Large intestine (tissue), 12 donors: ENCODE measurements at places on chromosomes 12 and 14.

DNA sequence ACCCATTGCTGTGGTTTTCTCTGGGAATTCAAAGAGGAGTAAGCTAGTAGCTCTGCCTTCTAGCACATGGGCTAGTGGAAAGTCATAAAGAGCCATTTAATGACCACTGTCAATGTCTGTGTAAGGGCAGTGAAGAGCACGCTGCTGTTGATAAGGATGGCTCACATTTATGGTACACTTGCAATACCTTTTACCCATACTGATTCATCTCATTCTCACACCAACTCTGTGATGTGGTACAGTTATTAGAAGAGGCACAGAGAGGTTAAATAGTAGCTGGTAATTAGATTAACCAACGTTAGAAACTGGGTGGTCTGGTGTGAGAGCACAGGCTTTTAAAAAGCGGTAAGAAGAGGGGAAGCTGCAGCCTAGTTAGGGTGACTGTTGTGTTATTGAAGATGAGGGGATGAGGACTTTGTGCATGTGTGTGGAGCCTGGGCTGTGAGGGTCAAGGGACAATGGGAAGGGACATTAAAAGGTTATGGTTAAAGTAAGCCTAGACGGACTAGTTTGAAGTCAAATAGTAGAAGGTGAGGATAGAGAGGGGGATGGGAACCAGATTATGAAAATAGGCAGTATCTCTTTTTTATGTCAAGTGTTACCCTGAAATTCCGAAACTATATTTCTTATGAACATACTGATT, 25.2 kb downstream of the RASSF3 start:
- H3K27ac ChIP-seq = no peak overlapping the region
- no peaks in the 10 kb centered on the region for H3K27me3 ChIP-seq
- no peak overlapping the region for H3K4me3 ChIP-seq
- no peaks in the 10 kb centered on the region for H3K36me3 ChIP-seq
- DNase-seq = no peak
- H3K4me1 ChIP-seq = peaks cover 20% of the 10 kb centered on the region

DNA sequence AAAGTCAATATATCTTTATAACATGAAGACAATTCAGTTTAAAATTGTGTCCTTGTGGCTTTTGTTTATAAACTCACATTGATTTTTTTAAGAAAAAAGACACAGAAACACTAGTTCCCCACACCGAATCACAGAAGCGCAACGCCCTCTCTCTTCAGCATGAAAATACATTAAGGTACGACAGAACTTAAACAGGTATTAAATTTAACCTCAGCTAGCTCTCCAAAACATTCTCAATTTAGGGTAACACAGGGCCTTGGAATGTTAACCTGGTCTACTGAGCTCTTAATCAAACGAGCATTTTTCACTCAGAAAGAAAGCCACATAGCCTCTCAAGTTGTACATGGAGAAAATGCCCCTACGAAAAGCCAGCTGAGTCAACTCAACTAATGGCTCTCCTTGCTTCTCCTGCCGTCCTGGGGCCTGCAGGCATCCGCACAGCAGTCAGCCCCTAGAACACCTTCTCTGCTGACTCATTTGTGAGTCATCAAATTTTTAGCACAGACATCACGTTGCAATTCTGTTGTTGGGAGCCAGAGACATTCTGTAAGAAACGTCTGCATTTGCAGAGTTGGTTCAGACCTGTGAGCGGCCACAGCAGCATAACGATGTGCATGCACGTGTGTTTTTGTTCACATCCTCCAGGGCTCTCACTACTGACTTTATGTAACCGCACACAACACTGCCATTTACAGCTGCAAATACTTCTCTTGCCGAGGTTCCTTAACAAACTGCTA, 141.6 kb downstream of the ITPR2 start:
- no peaks in the 10 kb centered on the region for H3K4me1 ChIP-seq
- no peak overlapping the region for H3K4me3 ChIP-seq
- DNase-seq = no peak
- H3K27ac ChIP-seq = no peak overlapping the region
- H3K36me3 ChIP-seq = no peaks in the 10 kb centered on the region

DNA sequence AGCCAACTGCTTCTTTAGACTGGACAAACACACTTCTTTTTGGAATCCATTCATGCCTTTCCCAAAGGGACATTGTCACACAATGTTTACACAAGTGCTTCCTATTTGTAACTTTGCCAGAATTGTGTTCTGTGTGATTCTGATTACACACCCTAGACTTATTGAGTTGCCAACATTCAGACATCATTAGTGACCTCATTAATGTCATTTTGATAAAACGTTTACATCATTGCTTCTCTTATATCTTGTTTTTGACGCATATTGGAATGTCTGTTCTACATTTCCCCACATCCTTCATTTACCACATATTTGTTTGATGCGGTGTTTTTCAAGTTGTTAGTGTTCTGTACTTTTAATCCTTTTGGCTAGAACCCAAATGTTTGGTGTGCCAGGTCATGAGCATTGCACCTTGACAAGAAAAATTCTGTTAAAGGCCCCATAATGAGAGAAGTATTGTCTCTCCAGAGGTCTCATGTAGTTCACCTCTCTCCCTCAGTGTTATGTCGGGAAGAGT, 305.5 kb downstream of the AEBP2 start:
- peak; percentile 11 for DNase-seq
- no peak overlapping the region for H3K27ac ChIP-seq
- no peaks in the 10 kb centered on the region for H3K36me3 ChIP-seq

DNA sequence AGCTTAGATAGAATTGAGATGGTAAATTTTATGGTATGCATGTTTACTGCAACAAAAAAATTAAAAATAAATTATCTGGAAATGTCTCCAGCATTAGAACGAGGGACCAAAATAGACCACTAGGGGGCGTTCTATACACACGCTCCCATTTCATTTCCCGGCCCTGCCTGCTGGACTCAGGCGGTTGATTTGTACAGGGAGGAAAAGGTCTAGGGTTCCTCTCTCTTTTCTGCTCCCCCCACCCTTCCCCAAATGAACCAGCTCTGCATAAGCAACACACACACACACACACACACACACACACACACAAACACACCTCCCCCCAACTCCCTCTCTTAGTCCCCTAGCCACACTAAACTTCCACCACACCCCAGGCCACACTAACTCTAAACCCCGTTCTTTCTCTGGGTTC, 7.8 kb upstream of the DTX1 start:
- H3K27ac ChIP-seq = no peak overlapping the region
- H3K4me1 ChIP-seq = no peaks in the 10 kb centered on the region
- no peak overlapping the region for H3K4me3 ChIP-seq
- peaks cover 10% of the 10 kb centered on the region for H3K27me3 ChIP-seq

- DNase-seq = no peak
- no peak overlapping the region for H3K4me3 ChIP-seq
- no peaks in the 10 kb centered on the region for H3K36me3 ChIP-seq
- H3K27ac ChIP-seq = no peak overlapping the region
- H3K4me1 ChIP-seq = no peaks in the 10 kb centered on the region
These were observed 628.2 kb downstream of the ETNK1 start for GRCh38 chr12:23253191-23253590.

GRCh38 chr12:98653866-98654493, 8.9 kb downstream of the APAF1 start:
- no peak overlapping the region for H3K4me3 ChIP-seq
- H3K4me1 ChIP-seq = no peaks in the 10 kb centered on the region
- H3K27me3 ChIP-seq = no peaks in the 10 kb centered on the region
- peaks cover 27% of the 10 kb centered on the region for H3K36me3 ChIP-seq
- peak; percentile 47 for DNase-seq
